ENCODE measurements at places on chromosomes 2 and 18.

DNA sequence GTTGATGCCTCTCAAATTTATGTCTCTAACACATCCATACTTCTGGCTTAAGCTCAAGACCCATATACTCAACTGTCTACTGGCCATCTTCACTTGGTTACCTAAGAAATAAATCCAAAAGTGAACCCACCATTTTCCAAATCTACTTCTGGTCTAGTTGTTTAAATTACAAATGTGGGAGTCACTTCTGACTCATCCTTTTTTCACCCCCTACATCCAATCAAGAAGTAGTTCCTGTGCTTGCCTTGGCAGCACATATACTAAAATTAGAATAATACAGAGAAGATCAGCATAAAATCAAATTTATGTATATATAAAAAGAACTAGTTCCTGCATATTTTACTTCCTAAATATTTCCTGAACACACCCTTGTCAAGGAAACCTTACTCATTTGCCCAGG lies 53.6 kb downstream of the STRN start:
- DNase-seq: no peak

- DNase-seq: no peak
Observed at GRCh38 chr2:149029307-149029965, 9.1 kb upstream of the LYPD6B start.

- DNase-seq: no peak
Observed at GRCh38 chr2:219158586-219158985, 2.0 kb downstream of the NHEJ1 start.

GRCh38 chr2:214774108-214774507 lies 35.4 kb downstream of the BARD1 start:
- no peak for DNase-seq

DNA sequence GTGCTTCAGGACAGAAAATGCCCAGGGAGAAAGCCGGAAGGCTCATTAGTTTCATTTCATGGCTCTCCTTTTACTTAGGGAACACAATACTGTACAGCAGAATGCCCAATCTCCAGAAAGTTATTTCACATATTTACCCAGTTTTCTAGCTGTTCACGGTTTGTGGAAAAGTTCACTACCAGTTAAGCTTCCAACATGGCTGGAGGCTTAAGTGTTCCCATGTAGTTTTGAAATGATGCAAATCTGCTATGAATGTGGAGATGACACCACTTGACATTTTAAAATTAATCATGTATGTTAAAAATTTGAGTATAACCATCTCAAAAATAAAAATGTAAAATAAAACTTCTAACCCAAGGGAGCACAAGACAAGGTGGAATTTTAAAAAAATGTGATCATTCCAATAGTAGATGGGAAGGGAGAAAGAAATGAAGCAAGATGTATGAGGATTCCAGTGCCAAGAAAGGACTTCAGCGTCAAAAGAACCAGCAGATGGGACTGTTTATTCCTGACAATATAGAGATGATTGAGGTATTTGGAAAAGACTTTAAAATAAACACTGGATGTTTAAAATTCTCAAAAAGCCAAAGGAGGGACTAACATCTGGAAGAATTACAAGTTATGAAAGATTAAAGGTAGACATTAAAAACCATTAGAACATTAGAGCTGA lies 60.9 kb upstream of the OSR1 start:
- no peak for DNase-seq

Data from activated CD4-positive, alpha-beta T cell treated with anti-CD3 and anti-CD28 coated beads for 24 hours (primary cell).